ENCODE measurements at places on chromosomes 4 and X. TPM values are rescaled to one million over a fixed set of nuclear protein-coding genes. Genes with fewer than 3 reads are reported as not detected.

The ARMCX4 gene
- total RNA-seq: 1.1 TPM

The STARD8 gene
- 9.4 TPM for total RNA-seq

The POLR2B gene
- total RNA-seq: 63.6 TPM

The NDST3 gene
- total RNA-seq: not detected

The NSUN7 gene
- not detected for total RNA-seq

The EGF gene
- 9.7 TPM for total RNA-seq

The JCHAIN gene
- 40.0 TPM for total RNA-seq

The PAGE2 gene
- total RNA-seq: not detected

The SHOX gene
- not detected for total RNA-seq

The SLC25A43 gene
- total RNA-seq: 3.2 TPM

The DMP1 gene
- not detected for total RNA-seq

The CXCR3 gene
- not detected for total RNA-seq

The NEUROG2 gene
- not detected for total RNA-seq

The XAGE2 gene
- total RNA-seq: not detected

The NPNT gene
- total RNA-seq: 17.4 TPM

The MAGEB17 gene
- 0.19 TPM for total RNA-seq

The TXK gene
- not detected for total RNA-seq

The AMBN gene
- total RNA-seq: not detected

The DNAJB14 gene
- 19.2 TPM for total RNA-seq

The NSG1 gene
- total RNA-seq: 2.1 TPM

The MAGEA12 gene
- not detected for total RNA-seq

Data from heart left ventricle (tissue), 16 donors.